ENCODE measurements at places on chromosomes 1 and 21.

GRCh38 chr1:202056644-202057334 is 46.4 kb downstream of the ELF3 start:
- no peak for DNase-seq

DNA sequence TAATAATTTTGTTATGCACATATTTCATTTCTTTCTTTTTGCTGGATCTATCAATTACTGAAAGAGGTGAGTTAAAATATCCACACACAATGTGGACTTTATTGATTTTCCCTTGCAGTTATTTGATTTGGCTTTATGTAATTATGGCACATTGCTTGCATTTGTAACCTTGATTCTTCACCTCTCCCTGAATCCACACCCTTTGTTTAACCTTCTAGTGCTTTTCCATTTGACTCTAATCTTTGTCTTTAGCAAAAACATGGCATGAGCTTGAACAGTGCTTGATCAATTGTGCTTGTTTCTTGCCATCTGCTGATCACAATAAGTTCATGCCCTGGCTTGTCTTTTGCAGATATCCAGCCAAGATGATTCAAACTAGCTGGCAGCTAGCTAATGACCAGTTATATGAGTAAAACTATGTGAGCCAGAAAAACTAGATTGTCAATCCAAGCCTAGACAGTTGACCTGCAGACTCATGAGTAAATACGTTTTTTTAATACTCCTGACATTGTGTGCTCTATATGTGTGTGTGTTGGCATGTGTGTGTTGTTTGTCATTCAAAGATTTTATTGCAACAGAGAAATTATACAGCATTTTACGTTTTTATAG is 899.2 kb downstream of the NCAM2 start:
- DNase-seq, result no peak

DNA sequence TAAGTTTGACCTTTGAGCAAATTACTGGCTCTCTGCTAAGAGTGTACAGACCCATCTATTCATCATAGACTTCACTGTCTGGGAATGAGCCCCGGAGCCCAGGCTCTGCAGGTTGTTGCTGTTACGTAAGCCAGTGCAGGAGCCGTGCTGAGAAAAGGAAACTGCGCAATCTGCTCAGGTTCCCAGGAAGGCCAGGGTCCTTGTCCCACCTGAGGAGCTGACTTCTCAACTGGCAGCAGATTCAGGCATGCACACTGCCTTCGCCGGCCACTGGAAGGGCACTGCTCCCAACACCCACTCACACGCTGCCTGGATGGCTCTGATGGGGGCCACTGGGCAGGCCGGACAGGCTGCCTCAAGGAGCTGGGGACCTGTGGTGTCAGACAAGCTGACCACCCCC is 19.5 kb downstream of the RCAN1 start:
- DNase-seq, result no peak

DNA sequence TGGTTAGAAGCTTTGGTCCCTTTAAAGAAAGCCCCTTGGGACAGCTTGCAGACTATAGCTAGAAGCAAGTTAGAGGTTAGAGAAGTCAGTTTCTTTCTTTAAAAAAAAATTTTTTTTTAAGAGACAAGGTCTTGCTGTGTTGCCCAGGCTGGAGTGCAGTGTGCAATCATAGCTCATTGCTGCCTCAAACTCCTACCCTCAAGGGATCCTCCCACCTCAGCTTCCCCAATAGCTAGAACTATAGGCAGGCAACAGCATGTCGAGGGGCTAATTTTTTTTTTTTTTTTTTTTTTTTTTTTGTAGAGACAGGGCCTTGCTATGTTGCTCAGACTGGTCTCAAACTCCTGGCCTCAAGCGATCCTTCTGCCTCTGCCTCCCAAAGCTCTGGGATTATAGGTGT is 44.2 kb upstream of the ZNF326 start:
- DNase-seq, result no peak

- DNase-seq, result peak; percentile 12
Observed at GRCh38 chr1:197173571-197174507, 27.4 kb upstream of the ASPM start.

DNA sequence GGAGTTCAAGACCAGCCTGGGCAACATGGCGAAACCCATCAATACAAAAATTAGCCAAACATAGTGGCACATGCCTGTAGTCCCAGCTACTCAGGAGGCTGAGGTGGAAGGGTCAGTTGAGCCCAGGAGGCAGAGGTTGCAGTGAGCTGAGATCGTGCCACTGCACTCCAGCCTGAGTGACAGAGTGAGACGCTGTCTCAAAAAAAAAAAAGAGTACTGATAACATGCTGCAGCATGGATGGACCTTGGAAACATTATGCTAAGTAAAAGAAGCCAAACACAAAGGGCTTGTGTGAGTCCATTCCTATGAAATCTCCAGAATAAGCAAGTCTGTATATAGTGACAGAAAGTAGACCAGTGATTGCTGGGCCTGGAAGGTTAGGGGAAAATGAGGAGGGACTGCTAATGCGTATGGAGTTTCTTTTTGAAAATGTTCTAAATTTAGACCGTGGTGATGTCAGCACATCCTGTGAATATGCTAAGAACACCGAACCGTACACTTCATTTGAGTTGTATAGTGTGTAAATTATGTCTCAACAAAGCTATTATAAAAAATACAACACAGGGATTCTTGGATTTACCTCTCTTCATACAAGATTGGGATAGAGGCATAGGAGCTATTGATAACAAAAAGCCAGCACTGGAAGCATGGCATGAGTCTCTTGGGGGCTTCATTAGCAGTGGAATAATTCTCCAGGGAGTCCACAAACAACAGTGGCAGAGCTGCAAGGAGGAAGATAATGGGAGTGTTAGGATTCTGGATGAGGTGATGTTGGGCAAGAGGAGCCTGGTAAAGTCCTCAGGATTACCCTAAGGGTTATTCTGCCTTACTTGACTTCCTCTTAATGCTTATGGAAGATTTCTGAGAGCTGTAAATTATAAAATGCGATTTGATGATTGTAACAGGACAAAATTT is 73.5 kb downstream of the TTC3 start:
- no peak for DNase-seq

DNA sequence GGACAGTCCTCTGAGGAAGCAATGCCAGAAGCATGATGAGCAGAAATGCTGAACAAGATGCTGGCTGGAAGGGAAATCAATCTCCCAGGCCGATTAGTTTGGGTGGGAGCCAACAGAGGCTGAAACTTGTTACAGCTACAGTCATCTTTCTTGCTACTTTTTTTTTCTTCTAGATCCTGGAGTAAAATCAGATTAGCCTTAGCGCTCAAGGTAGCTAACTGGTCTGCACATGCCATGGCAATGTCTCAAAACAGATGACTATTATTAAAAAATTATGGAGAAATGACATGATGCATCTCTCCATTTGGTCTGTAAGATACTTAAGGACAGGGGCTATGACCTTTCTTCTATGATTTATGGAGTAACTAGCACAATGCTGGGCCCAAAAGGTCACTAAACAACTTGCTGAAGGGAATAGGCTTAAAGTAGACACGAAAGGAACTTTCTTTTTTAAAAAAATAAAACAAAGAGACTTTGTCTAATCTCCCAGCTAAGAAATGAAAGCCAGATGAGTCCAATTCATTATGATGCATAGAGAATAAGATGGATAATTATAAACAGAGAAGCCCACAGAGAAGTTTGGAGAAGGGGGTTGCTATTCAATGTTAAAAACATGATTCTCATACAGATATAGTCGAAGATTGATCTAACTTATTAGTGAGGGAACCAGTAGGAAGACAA is 42.5 kb downstream of the UTP25 start:
- no peak for DNase-seq

DNA sequence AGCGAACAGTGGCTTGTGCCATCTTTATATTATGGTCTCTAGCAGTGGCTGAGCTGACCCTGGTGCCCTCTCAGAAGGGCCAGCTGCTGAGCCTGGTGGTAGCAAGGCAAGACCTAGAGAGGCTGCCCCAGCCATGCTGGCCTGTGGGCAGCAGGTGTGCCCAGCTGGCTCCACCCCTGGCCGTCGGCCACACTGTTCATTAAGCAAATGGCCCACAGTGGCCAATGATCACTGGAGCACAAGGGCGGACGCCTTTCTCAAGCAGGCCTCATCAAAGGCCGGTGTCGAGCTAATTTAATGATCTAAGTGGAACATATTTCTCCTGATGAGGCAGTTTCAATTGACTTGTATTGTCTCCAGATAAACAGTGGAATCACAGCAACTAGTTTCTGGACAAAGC is 89.4 kb downstream of the GRIK3 start:
- DNase-seq, result no peak

- DNase-seq, result no peak
Observed at GRCh38 chr1:212453156-212453857, 20.6 kb downstream of the NENF start.

DNA sequence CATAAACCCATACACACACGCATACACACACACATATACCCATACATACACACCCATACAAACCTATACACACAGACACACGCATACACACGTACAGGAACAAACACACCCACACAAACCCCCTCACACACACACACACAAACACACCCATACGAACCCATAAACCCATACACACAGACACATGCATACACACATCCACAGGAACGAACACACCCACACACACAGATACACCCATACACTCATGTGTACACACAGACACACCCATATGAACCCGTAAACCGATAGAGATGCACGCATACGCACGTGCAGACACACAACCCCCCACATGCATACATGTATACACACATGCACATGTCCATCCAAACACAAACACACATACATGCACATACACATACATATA is 9.5 kb downstream of the WNT9A start:
- no peak for DNase-seq

DNA sequence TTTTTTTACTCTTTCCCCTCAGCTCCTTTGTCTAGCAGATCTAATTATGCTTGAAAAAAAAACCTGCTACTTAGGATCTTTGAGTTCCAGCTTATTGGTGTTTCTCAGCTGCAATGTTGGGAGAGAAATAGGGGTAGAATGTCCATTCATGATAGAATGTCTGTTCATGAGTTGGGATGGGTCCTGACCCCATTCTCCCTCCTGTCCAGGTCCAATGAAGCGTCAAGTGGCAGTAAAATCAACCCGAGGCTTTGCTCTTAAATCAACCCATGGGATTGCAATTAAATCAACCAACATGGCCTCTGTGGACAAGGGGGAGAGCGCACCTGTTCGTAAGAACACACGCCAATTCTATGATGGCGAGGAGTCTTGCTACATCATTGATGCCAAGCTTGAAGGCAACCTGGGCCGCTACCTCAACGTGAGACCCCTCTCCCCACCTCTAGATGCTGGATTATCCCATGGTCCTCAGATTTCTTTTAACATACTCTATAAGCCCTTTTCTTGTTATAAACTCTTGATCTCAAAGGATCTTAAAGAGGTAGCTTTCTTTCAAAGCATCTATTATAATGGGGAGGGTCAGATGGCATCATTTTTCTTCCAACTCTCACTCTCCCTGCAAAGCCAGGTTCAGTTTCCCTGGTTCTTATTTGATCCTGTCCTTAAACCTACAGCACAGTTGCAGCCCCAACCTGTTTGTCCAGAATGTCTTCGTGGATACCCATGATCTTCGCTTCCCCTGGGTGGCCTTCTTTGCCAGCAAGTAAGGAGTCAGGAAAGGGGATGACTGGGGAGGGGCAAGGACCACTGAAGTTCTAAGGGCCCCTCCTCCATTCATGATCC is 11.1 kb downstream of the CERS2 start:
- no peak for DNase-seq

Measured in HS-27A (cell line).